ENCODE measurements at places on chromosomes 16 and 17.
A peak's percentile ranks its signal among the peaks of the same experiment; 100 is the strongest.

DNA sequence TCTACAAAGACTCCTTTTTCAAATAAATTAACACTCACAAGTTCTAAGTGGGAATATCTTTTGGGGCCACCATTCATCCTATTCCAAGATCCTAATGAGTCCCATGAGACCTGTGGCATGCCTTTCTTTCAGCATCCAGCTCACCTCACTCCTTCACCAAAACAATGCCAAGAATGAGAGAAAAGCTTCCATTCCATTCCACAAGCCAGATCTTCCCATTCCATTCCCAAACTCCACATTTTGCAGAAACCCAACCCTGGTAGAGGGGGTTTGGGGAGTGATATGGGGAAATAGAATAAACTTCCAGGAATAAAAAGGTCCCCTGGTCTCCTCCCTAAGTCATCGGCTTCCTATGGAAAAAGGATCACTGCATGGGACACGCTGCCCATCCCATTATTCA lies 392.2 kb downstream of the NPIPA8 start:
- no peak for DNase-seq

GRCh38 chr16:1863681-1864460 lies 8.1 kb downstream of the MEIOB start:
- no peak for DNase-seq

DNA sequence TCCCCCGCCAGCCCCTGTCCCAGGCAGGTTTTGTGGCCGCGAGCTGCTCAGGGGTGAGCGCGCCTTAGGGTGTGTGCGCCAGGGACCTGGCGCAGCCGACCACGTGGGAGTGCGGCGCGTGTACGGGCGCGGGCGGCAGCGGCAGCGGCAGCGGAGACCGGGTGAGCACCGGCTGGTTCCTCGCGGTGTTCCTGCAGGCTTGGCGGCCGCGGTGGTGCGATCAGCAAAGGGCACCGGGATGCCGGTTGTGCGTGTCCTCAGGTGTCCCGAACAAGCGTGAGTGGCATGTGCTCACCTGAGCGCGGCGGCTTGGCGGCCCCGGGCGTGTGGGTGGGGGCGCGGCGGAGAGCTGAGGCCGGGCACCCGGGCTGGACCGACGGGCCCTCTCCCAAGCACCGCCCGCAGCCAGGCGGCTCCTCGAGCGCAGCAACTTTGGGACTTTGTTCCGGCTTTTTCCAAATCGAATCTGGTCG lies 381 bp upstream of the HSD11B2 start:
- DNase-seq: no peak

- DNase-seq: no peak
Measured at GRCh38 chr16:3147046-3147756, 12.4 kb downstream of the ZNF213 start.

DNA sequence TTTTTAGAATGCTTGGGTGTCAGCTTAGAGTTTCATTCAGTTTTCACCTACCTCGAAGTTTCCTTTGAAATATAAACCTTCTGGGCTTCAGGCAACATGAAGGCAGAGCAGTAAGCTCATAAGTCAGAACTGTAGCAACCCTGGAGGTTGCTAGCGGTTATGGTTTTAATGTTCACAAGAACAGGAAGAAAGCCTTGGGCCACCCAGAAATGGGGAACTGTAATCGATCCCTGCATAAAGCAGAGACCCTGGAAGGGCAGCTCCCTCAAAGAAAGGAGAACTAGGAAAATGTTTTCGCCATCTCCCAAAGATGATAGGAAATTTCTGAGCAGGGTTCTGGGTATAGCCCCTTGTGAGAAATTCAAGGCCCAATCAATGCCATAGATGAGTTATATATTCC lies 47.8 kb upstream of the RASL10B start:
- no peak for DNase-seq

DNA sequence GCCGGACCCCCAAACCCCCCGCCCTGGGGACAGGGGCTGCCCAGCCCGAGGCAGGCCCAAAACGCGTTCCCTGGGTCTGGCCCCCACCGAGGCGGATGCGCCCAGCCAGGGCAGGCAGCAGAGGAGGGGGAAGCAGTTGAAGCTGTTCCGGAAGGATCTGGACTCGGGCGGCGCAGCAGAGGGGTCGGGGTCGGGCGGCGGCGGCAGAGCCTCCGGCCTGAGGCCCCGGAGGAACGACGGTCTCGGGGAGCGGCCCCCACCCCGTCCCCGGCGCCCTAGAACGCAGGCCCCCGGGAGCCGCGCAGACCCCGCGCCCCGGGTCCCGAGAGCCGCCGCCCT lies 22.9 kb upstream of the ZFPM1 start:
- DNase-seq: no peak

DNA sequence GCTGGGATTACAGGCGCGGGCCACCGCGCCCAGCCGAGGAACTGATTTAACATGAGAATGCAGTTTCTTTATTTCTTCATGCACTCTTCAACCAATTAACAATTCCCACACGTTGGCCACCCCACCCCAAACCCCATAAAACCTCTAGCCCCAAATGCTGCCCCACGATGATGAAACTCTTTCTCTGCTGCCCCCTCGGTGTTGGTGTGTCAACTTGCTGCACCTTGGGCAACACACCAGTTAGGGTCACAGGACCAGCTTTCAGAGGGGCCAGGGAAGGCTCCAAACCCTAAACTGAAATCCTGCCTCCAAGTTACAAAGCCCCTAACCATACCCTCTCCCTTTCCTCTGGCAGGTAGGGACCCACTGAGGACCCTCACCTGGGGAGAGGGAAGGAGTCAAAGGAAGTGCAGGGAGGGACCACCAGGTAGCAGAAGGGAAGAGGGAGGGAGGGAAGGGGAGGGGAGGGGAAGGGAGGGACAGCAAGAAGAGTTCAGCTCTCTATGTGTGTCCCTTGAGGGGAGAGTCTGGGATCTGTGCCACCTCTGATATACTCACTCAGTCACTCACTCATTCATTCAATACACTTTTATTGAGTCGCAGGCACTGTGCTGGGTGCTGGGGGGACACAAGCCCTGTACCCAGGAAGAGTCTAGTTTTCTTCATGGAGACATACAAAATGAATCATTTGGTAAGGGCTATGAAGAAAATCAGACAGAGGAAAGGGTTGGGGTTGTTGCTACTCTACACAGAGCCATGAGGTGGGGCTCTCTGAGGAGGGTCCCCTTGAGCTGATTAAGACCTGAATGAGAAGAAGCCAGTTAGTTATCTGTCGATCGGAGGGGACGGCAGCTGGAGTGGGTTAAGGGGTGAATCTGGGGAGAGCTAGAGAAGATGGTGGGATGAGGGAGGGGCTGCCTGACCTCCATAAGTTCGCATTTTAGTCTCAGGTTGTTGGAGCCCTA lies 3.9 kb downstream of the PLXDC1 start:
- DNase-seq: no peak

GRCh38 chr16:1678500-1679098 lies 520 bp downstream of the JPT2 start:
- peak; percentile 43 for DNase-seq

DNA sequence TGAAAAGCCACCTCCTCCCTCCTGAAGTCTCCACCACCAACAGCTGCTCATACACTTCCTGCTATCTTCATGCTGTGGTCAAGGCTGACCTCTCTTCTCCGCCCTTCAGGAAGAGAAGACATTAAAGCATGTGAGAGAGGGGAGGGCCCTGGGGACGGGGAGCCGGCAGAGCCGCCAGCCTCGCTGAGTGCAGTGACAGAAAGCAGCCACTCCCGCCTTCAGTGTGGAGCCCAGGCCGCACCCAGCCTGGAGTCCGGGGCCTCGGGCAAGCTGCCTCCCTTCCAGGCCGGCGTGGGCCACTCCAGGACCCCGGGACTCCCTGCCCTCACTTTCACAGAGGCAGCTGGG lies 94.7 kb upstream of the TNRC6C start:
- DNase-seq: no peak

- DNase-seq: no peak
Measured at GRCh38 chr17:73973586-73974409, 229.7 kb upstream of the RPL38 start.

- DNase-seq: no peak
Measured at GRCh38 chr16:78443542-78444364, 344.3 kb downstream of the WWOX start.

DNA sequence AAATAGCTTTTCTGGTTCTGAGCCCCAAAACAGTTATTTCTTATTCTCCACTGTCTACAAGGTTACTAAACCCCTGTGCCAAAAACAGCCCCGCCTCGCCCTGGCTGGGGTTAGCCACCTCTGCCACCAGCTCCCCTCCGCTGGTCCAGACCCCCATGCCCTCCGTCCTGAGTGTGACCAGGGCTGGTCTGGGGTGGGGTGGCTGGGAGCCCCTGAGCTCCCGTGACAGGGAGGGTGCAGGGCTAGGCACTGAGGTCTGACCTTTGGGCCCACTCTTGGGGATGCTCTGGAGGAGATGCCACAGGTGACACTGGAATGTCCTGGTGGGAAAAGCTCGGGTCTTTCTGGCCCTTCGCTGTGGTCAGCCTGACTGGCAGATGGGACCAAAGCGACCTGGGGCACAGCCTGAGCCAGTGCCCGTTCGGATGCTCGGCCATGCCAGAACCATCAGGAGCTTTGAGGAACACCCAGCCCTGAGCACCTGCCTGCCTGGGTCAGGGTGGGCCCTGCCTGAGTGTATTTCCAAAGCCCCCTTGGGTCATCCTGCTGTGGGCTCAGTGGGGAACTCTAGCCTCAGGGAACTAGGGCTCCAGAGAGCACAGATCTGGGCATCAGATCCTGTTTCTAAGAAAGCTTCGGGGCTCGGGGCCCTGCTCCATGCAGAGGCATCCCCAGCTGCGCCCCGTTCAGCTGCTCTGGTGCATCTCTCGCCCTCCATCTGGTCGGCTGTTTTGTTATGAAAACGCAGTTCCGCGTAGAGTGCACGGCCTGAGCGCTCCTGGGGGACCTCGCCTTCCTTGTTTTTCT lies 72.1 kb upstream of the GNG13 start:
- DNase-seq: no peak

DNA sequence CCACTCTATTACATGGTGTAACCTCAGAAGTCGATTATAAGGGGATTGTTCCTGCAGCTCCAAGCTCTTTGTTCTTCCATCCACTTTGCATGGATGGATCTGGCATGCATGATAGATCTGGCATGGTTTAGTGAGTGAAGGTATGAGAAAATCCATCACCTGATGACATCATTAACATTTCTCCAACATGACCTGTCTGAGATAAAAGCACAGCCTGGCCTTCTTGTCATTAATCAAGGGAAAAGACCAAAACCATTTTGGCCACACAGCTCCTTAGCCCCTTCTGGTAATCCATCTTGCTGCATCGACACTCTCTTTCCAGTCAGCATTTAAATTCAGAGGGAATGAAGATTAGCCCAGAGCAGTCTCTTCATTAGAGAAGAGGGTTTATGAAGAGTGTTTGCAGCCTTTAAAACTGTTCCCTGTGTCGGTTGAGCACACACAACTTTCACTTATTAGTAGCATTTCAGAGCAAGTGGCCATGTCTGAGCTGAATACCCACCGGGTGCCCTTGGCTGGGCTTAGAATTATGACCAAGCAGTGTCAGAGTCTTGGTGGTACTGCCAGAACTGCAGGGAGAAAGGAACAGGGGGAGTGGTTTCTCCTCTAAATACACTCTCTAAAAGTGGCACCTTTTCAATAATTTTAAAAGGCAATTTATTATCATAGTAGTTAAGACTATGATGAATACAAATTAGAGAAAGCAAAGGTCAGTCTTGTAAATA lies 246.0 kb downstream of the HAPSTR1 start:
- no peak for DNase-seq

DNA sequence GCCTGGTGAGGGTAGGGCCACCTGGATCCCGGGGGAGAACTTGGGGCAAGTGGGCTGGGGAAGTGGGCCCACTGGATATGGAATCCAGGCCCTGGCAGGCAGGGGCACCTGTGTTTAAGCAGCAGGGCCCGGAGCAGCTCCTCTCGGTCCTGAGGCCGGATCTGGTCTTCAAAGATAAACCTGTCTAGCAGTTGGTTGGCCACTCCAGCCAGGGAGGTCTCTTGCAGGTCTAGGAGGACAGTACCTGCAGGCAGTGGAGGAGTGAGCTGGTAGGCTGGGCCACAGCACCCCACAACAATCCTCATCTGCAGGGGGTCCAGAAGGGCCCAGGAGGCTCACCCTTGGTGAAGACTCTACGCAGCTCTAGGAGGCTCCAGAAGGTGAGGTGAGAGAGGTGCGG lies 7.6 kb downstream of the SLC4A1 start:
- DNase-seq: no peak

GRCh38 chr17:61669522-61669921 lies 78.5 kb upstream of the NACA2 start:
- no peak for DNase-seq

DNA sequence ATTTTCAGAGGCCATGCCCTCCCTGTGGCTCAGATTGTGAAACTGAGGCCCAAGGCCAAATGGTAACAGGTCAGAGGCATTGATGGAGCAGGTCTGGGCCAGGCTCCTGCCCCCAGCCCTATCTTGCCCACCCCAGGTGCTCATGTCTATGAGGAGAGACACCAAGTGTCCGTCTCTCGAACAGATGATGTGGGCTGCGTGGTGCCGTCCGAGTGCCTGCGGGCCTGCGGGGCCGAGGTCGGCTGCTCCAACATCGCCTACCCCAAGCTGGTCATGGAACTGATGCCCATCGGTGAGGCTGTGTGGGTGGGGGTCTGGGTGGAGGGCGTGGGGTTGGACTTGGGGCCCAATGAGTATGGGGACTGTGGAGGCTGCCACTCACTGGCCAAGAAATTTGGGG lies 8.7 kb upstream of the FAM83G start:
- no peak for DNase-seq

DNA sequence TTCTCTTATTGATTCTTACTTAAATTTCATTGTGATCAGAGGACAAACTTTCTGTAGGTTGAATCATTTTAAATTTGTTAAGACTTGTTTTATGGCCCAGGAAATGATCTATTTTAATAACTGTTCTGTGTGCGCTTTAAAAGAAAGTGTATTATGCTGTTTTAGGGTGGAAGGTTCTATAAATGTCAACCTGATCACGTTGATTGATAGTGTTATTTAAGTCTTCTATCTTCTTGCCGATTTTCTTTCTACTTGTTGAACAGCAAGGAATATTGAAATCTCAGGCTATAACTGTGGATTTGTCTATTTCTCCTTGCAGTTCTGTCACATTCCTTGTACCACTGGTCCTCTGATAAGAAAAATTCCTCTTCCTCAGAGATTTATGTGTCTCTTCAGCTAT lies 112.7 kb downstream of the TANC2 start:
- DNase-seq: no peak

DNA sequence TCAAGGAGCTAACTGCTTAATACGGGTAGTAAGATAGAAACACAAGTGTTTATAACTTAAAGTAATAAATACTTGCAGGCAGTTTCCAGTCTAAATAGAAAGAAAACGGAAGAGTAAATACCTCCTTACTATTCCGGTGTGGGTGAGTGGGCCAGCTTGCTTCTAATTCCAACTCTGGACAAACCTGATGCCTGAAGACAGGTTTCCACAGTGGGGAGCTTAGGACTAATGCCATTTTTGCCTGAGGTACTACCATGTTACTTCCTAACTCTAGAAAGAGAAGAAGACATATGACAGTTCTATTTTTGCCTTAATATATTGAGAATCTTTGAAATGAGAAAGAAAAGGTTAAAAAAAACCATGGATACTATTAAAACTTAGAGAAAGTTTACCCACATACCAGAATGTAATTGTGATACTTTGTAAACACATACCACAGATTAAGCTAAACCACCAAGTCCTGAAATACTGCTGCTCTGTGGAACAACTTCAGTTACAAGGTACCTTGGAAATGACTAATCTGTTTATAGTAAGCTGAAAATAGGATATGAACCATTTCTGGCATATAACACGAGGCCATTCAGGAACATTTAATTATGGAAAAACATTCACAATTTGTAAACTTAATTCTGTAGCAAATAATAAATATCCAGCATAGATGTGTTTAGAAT lies 70.2 kb downstream of the ZZEF1 start:
- no peak for DNase-seq
